ENCODE measurements at places on chromosomes 11 and 22. TPM values are rescaled to one million over a fixed set of nuclear protein-coding genes. Genes with fewer than 3 reads are reported as not detected.

CLTCL1 gene
- 14.3 TPM for total RNA-seq

OR10G4 gene
- not detected for total RNA-seq

MAPK1 gene
- 37.2 TPM for total RNA-seq

APOA5 gene
- not detected for total RNA-seq

OR51E2 gene
- total RNA-seq: not detected

CASP12 gene
- total RNA-seq: 2.4 TPM

ELF5 gene
- not detected for total RNA-seq

OR51B5 gene
- total RNA-seq: 0.36 TPM

KRTAP5-7 gene
- 0.28 TPM for total RNA-seq

PLEKHB1 gene
- 1.4 TPM for total RNA-seq

WNT7B gene
- total RNA-seq: 0.28 TPM

MLC1 gene
- not detected for total RNA-seq

CDC45 gene
- total RNA-seq: not detected

CBX6 gene
- 36.6 TPM for total RNA-seq

MRPL17 gene
- 27.5 TPM for total RNA-seq

IL17REL gene
- total RNA-seq: not detected

LRRC56 gene
- total RNA-seq: not detected
